ENCODE measurements at places on chromosomes 3 and 15.
A peak's percentile ranks its signal among the peaks of the same experiment; 100 is the strongest.

DNA sequence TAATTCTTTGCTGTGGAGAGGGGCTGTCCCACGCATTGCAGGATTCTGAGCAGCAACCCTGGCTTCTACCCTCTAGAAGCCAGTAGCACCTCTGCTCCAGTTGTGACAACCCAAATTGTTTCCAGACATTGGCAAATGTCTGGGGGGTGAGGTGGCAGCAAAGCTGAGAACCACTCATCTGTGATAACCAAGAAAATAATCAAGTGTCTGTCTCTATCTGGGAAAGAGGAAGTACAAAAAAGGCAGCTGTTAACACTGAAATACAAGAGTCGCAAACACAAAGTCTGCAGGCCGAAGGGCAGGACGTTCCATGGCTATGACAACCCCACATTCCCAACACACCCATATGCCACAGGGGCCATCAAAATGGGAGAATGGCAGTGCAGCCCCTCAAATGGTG is 42.2 kb upstream of the GNB5 start:
- DNase-seq = no peak

DNA sequence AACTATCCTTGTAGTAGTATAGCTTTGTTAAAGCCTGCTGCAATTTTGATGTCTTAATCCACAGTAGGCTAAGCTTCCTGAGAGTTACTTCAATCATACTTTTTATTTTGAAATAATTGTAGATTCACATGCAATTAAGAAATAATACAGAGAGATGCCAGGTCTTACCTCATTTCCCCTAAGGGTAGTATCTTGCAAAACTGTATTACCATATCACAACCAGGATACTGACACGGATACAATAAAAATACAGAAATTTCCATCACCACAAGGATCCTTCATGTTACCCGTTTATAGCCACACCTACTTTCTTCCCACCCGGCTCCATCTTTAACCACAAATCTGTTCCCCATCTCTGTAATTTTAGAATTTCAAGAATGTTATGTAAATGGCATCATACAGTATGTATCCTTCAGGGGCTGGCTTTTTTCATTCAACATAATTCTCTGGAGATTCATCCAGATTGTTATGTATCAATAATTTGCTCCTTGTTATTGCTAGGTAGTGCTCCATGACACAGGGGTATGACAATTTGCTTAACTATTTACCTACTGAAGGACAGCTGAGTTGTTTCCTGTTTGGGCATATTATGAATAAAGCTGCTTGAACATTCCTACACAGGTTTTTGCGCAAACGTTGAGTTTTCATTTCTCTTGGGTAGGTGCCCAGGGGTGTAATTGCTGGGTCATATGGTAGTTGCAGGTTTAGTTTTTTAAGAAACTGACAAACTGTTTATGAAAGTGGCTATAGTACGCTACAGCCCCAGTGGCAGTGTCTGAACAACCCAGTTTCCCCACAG is 21.6 kb downstream of the BDH1 start:
- no peak for DNase-seq

GRCh38 chr15:92881802-92882696 is 18.1 kb upstream of the CHD2 start:
- DNase-seq = peak; percentile 97

DNA sequence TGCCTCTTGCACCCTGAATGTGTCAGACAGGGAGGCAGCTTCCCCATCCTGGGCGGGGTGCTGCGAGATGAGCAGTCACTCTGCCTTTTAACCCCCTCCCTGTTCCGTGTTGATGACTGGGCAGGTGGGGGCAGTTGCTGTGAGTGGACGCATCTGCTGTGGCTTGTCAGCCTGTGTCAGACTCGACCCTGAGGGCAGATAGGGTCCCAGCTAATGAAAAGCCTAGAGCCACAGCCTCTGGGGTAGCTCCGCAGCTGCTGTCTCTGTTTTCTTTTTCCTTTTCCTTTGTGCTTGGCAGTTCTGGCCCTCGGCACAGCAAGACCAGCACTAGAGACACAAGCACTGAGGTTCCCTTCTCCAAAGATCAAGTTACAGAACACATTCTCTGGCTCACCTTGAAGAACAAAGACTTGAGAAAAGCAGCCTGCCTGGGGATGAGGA is 43.0 kb upstream of the GLCE start:
- DNase-seq = no peak

Data from stimulated activated CD8-positive, alpha-beta memory T cell treated with anti-CD3 and anti-CD28 coated beads, Interleukin-15, amount 100 ng/mL, for 24 hours (primary cell).